ENCODE measurements at places on chromosomes 6 and 20. TPM values are rescaled to one million over a fixed set of nuclear protein-coding genes. Genes with fewer than 3 reads are reported as not detected.

Gene RAET1G
- 29.8 TPM for total RNA-seq

GRCh38 chr20:37877832-37878772 is 24.8 kb upstream of the VSTM2L start:
- no peak overlapping the region for H3K27ac ChIP-seq
- no peaks in the 10 kb centered on the region for H3K27me3 ChIP-seq
- no peak overlapping the region for H3K4me3 ChIP-seq
- H3K36me3 ChIP-seq, result no peaks in the 10 kb centered on the region
- H3K4me1 ChIP-seq, result no peaks in the 10 kb centered on the region
- no peak for DNase-seq

DNA sequence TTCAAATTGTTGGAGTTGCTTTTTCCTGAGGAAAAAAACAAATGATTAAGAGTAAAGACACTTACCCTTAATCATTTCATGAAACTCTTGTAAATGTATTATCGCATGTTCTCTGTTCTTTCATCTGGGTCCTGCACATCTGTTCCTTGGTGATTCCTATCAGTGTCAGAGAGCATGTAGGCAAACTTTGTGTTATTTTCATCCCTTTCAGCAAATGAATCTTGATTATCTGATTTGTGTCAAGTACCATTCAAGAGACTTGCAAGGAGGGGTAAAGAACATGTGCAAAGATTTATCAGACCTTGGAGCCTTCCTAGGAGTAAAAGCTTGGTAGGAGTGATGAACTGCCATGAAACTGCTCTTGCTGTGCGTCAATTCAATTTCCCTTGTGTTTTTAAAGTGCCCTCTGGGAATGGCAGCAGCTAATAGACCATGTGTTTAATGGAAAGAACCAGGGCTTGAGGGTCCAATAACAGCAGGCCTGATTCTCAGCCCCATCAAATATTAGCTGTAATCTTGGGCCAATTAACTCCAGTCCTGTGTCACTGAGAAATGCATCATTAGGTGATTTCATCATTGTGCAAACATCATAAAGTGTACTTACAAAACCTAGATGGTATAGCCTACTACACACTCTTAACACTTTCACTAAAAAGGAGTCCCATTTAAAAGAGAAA is 118.9 kb upstream of the CEP85L start:
- no peaks in the 10 kb centered on the region for H3K36me3 ChIP-seq
- DNase-seq, result no peak
- peaks cover 5% of the 10 kb centered on the region for H3K4me1 ChIP-seq
- no peak overlapping the region for H3K27ac ChIP-seq

GRCh38 chr6:36807750-36808149 is 31.5 kb downstream of the CPNE5 start:
- H3K27me3 ChIP-seq, result no peaks in the 10 kb centered on the region
- H3K27ac ChIP-seq, result no peak overlapping the region
- no peaks in the 10 kb centered on the region for H3K36me3 ChIP-seq
- no peaks in the 10 kb centered on the region for H3K4me1 ChIP-seq
- no peak overlapping the region for H3K4me3 ChIP-seq

Gene ZSCAN9
- 16.8 TPM for total RNA-seq

Gene ACOT8
- 50.6 TPM for total RNA-seq

- H3K4me3 ChIP-seq, result no peak overlapping the region
- DNase-seq, result no peak
- H3K4me1 ChIP-seq, result no peaks in the 10 kb centered on the region
- no peaks in the 10 kb centered on the region for H3K27me3 ChIP-seq
- H3K36me3 ChIP-seq, result no peaks in the 10 kb centered on the region
Measured at GRCh38 chr6:169085466-169085865, 168.2 kb downstream of the THBS2 start.

- no peak overlapping the region for H3K4me3 ChIP-seq
- H3K27me3 ChIP-seq, result no peaks in the 10 kb centered on the region
- H3K4me1 ChIP-seq, result peaks cover 32% of the 10 kb centered on the region
- H3K27ac ChIP-seq, result no peak overlapping the region
- no peaks in the 10 kb centered on the region for H3K36me3 ChIP-seq
Measured at GRCh38 chr20:34045294-34045693, 51.6 kb downstream of the RALY start.

DNA sequence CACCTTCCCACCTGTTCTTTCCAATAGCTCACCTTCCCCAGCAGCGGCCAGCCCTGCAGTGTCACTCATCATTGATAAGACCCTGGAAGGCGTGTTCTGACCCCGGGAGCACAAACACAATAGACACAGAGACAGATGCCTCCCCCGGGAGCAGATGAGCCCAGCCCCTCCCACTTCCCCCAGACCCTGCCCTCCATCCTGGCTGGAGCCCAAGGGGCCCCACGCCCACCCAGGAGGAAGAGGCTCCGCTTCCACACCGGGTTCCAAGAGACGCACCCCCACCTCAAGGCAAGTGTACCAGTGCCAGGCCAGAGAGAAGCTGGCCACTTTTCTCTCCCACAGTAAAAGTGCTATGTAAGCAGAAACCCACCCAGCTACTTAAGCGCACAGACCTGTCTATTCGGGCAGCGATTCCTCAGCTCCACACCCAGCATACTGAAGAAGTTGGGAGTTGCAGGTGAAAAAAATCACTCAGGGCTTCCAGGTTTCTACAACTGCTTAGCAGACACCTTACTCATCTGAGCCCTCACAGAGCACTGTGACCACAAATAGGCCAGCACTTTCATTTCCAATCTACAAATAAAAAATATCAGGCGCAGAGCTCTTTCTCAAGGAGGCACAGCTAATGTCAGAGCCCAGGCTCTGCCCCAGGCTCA is 93.4 kb upstream of the NXT1 start:
- DNase-seq, result no peak
- H3K27me3 ChIP-seq, result no peaks in the 10 kb centered on the region
- H3K4me1 ChIP-seq, result no peaks in the 10 kb centered on the region
- H3K4me3 ChIP-seq, result no peak overlapping the region

Gene CTAGE9
- not detected for total RNA-seq

DNA sequence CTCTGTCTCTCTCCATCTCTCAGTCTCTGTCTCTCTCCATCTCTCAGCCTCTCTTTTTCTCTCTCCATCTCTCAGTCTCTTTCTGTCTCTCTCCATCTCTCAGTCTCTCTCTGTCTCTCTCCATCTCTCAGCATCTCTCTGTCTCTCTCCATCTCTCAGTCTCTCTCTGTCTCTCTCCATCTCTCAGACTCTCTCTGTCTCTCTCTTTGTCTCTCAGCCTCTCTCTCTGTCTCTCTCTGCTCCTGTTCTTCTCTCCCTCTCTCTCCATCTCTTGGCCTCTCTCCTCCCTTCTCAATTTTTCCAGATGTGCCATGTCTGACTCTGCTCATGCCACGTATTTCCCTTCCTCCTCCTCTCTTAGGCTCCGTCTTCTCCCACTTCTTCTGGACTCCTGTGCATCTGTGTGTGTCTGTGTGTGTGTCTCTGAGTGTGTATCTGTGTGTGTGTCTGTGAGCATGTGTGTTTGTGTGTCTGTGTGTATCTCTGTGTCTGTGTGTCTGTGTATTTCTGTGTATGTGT is 72.7 kb downstream of the SRC start:
- no peak overlapping the region for H3K27ac ChIP-seq
- DNase-seq, result no peak
- H3K4me1 ChIP-seq, result no peaks in the 10 kb centered on the region
- no peak overlapping the region for H3K4me3 ChIP-seq
- no peaks in the 10 kb centered on the region for H3K36me3 ChIP-seq

GRCh38 chr6:159682810-159683209 is 10.2 kb downstream of the SOD2 start:
- H3K4me1 ChIP-seq, result no peaks in the 10 kb centered on the region
- no peak overlapping the region for H3K27ac ChIP-seq
- H3K4me3 ChIP-seq, result no peak overlapping the region
- H3K36me3 ChIP-seq, result peaks cover 3% of the 10 kb centered on the region
- DNase-seq, result no peak

DNA sequence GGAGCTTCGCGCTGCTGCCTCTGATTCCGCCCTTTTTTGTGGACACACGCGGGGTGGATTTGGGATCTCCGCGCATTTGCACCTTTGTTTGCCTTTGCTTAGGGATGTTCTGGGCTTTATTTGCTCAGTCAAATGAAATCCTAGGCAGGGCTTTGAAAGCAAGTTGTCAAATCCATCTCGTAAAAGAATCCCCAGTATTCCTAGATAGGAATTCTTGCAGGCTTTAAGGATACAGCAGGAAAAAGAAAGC is 453 bp downstream of the CEP57L1 start:
- H3K36me3 ChIP-seq, result no peaks in the 10 kb centered on the region
- H3K4me3 ChIP-seq, result peak overlapping the region; percentile 33
- peaks cover 12% of the 10 kb centered on the region for H3K4me1 ChIP-seq
- H3K27me3 ChIP-seq, result no peaks in the 10 kb centered on the region

Gene NOX3
- not detected for total RNA-seq

Gene LINC00237
- total RNA-seq, result not detected

Gene TPBG
- 1.9 TPM for total RNA-seq

DNA sequence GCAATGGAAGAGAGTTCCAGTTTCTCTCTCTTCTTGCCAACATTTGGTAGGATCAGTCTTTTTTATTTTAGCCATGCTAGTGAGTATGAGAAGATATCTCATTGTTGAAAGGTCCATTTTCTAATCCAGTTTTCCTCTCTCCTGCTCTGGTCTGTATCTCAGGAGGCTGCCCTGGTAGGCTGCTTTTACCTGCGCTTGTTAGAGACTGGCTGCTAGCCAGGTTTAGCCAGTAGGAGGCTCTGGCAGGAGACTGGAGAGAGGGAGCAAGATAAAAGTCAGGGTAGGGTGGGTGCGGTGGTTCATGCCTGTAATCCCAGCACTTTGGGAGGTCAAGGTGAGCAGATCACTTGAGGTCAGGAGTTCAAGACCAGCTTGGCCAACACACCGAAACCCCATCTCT is 68.6 kb upstream of the FOXP4 start:
- H3K27me3 ChIP-seq, result no peaks in the 10 kb centered on the region
- no peaks in the 10 kb centered on the region for H3K36me3 ChIP-seq
- DNase-seq, result no peak
- H3K4me1 ChIP-seq, result no peaks in the 10 kb centered on the region
- H3K4me3 ChIP-seq, result no peak overlapping the region

Gene DDX27
- 23.0 TPM for total RNA-seq

Gene MYB
- total RNA-seq, result 0.17 TPM

DNA sequence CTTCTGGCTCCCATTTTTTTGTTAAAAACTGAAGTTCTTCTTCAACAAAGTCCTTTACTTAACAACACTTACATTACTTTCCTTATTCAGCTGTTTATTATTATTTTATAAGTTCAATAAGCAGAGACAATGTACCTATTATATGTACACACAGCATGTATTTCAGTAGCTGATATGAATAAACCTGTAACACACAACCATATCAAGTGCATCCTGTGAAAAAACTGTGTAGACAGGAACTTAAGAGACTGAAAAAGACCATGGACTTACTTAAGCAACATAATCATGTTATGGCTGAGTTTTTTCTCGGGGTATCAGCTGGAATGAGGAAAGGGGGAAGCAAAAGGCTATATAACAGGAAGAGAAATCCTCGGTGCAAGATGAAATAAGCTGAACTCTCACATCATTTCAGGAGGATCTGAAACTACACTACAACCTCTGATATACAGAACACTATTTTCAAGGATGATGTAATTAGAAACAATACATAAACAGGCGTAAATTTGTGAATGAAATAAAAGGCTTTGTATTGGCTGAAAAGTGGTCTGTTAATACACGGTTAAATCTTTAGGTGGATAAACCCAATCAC is 70.9 kb downstream of the REV3L start:
- peaks cover 27% of the 10 kb centered on the region for H3K4me1 ChIP-seq
- no peaks in the 10 kb centered on the region for H3K36me3 ChIP-seq

DNA sequence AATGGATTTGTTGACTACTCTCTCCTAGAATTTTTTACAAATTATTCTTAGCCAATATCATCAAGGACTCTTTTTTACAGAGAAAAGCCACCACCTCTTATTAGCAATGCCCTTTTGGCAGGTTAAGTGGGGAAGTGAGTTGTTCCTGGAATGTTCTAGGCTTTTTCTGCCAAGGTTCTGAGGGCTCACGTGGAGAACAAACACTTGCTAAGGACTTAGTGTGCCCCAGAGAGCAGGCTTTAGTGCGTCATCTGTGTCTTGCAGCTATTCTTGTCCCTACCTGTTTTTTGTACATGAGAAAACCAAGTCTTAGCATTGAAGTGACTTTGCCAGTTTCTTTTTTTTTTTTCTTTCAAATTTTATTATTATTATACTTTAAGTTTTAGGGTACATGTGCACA is 33.5 kb downstream of the CFAP61 start:
- no peaks in the 10 kb centered on the region for H3K4me1 ChIP-seq
- DNase-seq, result no peak
- no peak overlapping the region for H3K4me3 ChIP-seq
- H3K36me3 ChIP-seq, result no peaks in the 10 kb centered on the region

Gene ZC2HC1B
- not detected for total RNA-seq

- no peak for DNase-seq
- no peaks in the 10 kb centered on the region for H3K36me3 ChIP-seq
- H3K4me3 ChIP-seq, result no peak overlapping the region
- H3K27me3 ChIP-seq, result no peaks in the 10 kb centered on the region
Measured at GRCh38 chr20:36467076-36467999, 74.0 kb upstream of the MYL9 start.

GRCh38 chr6:2196079-2196679 is 49.2 kb downstream of the GMDS start:
- H3K36me3 ChIP-seq, result no peaks in the 10 kb centered on the region
- no peak overlapping the region for H3K27ac ChIP-seq
- peak; percentile 18 for DNase-seq
- no peaks in the 10 kb centered on the region for H3K27me3 ChIP-seq

DNA sequence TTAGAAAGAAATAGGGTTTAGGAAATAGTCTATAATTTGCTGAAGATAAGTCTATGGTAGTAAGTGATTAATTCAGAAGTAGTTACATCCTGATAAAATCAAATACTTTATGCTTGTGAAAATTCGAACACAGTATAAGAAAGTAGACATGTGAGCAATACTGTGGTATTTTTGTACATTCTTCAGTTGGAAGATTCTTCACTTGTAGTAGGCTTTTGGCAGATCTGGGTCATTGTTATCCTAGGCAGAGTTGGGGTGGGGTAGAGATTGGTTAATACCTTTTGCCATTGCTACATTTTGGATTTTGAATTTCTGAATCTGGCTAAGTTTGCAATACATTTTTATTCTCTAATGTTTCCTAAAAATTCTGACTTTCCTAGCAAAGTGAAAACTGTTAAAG is 197.5 kb downstream of the BCKDHB start:
- no peak for DNase-seq
- no peaks in the 10 kb centered on the region for H3K36me3 ChIP-seq
- no peak overlapping the region for H3K4me3 ChIP-seq
- no peaks in the 10 kb centered on the region for H3K27me3 ChIP-seq
- no peaks in the 10 kb centered on the region for H3K4me1 ChIP-seq

Gene DEFB124
- not detected for total RNA-seq

Gene DNAH8
- not detected for total RNA-seq

GRCh38 chr6:7129360-7129759 is 21.6 kb downstream of the RREB1 start:
- no peaks in the 10 kb centered on the region for H3K27me3 ChIP-seq
- H3K36me3 ChIP-seq, result no peaks in the 10 kb centered on the region
- H3K27ac ChIP-seq, result peak overlapping the region; percentile 77
- H3K4me1 ChIP-seq, result peaks cover 55% of the 10 kb centered on the region
- no peak overlapping the region for H3K4me3 ChIP-seq
- DNase-seq, result no peak

GRCh38 chr20:3203315-3204123 is 963 bp downstream of the DDRGK1 start:
- peaks cover 23% of the 10 kb centered on the region for H3K36me3 ChIP-seq
- DNase-seq, result peak; percentile 66

All from adrenal gland (tissue), 19 donors.